Activated T-helper 1 cell treated with Interleukin-2 at 50 U/mL for 16 hours (primary cell): ENCODE measurements at places on chromosomes 16 and 17.

- no peak for DNase-seq
Observed at GRCh38 chr17:37713028-37713431, 31.8 kb downstream of the HNF1B start.

DNA sequence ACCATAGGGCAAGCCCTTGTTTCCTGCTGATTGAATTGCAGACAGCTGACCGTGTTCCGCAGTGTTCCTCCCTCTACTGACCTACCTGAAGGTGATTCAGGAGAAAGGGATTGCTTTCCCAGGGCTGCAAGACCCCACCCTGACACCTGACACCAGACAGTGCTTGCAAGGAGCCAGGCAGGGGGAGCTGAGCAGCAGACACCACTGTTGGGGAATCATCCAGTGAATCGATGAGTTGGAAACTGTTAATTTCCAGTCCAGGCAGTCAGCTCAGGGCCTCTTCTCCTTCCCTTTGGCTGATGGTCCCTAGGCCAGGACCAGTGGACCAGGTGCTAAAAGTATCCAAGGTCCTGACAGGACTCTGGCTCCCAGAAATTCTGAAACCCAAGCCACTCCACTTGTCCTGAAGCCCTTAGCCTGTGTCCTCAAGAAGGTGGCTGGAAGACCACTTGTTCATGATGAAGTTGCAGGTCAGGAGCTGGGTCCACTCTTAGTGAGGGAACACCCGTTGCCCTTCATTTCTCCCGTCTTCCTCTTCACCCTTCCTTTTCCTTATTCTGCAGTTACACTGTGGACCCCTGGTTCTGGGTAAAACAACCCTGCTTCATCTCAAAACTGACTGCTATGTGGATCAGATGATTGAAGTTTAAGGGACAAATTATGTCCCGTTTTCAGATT lies 9.5 kb upstream of the UNK start:
- DNase-seq: no peak

DNA sequence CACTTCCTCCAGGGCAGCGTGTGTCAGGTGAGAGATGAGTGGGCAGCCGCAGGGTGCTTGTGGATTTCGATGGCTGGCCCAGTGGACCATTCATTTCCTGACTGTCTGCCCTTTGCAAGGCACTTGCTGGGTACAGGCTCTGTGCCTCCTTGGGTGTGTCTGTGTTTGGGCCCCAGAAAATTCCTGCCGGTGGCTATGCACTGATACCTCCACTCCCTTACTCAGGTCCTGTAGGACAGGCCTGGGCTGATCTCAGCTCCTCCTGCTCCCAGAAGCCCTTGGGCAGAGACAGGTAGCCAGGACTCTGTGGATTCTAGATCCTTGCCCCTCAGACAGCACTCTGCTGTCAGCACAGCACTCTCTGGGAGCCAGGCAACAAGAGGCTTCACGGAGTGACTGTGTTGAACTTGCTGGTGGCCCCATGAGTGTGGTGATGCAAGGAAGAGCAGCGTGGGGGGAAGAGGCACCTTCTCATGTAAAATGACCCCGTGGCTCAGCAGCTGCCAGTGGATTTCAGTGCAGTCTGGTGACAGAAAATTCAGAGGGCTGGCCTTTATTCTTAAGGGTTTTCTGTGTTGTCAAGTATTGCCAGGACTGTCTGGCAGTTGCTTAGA lies 29.0 kb downstream of the PGS1 start:
- no peak for DNase-seq

DNA sequence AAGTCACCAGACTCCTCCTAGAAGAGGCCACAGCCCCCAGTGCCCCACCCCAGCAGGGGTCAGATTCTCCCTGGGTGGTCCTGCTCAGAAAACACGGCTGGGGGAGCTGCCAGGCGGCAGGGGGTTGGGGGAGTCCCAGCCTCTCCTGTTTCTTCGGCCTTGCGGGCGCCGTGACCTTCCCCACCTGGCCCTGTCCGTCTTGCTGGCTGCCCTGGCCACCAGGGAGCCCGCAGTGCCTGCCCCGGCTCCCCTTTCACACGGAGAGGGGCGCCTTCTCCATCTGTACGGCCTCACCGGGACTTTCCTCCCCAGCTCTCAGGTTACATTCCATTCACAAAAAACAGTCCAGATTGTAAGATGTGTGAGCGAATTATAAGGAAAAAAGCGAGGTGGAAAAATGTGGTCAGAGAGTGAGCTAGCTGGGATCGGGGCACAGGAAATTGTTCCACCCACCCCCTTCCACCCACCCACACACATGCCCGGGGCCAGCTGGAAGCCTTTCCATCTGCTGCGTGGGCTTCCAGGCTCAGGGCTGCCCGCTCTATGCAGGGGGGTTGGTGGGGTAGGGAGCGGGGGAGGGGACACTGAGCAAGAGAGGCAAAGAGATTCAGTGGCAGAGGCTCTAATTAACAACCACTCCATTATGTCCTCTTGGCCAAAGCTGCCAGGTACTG lies 14.6 kb upstream of the CIBAR2 start:
- no peak for DNase-seq

GRCh38 chr16:67672739-67673662 lies 6.4 kb downstream of the C16orf86 start:
- DNase-seq: no peak

- DNase-seq: no peak
Observed at GRCh38 chr17:45115871-45116270, 16.4 kb downstream of the PLCD3 start.
